ENCODE measurements at places on chromosomes 2 and 18.
A peak's percentile ranks its signal among the peaks of the same experiment; 100 is the strongest.

DNA sequence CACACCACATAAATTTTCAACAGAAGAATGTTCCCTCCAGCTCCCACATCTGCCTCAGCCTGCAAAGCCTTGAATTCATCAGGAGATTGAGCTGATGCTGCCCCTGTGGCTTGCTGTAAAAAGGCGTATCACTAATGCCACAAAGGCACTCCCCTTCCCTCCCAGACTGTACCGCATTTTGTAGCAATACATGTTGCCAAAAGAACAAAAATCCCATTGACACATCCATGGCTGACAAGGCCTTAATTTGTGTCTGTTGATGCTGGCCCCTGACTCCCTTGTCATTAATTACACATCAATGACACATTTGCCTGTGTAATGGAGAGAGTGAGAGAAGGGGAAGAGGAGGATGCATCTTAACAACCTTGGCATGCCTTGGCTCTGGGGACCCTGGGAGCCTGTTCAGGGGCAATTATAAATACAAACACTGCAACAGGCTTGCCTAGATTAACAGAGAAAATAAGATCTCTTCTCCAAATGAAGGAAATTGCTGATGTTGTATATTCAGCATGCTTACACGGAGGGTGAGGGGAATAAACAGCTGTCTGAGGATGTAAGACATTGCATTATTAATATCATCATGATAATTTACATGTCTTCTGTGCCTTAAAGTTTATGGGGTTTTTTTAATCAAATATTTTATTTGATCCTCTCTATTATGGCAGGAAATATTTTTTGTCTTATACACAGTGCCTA, 264.0 kb downstream of the SUCLG1 start:
- H3K36me3 ChIP-seq, result no peaks in the 10 kb centered on the region
- DNase-seq, result no peak
- no peaks in the 10 kb centered on the region for H3K27me3 ChIP-seq
- no peak overlapping the region for H3K27ac ChIP-seq

- peaks cover 3% of the 10 kb centered on the region for H3K36me3 ChIP-seq
- no peak for DNase-seq
- peak overlapping the region; percentile 99 for H3K27ac ChIP-seq
- no peak overlapping the region for H3K4me3 ChIP-seq
- peaks cover 49% of the 10 kb centered on the region for H3K4me1 ChIP-seq
Observed at GRCh38 chr18:36316246-36316645, 18.7 kb downstream of the FHOD3 start.

GRCh38 chr2:112957511-112957910, 20.3 kb upstream of the IL36G start:
- DNase-seq, result no peak
- no peaks in the 10 kb centered on the region for H3K4me1 ChIP-seq
- no peak overlapping the region for H3K27ac ChIP-seq
- H3K27me3 ChIP-seq, result no peaks in the 10 kb centered on the region
- no peak overlapping the region for H3K4me3 ChIP-seq

DNA sequence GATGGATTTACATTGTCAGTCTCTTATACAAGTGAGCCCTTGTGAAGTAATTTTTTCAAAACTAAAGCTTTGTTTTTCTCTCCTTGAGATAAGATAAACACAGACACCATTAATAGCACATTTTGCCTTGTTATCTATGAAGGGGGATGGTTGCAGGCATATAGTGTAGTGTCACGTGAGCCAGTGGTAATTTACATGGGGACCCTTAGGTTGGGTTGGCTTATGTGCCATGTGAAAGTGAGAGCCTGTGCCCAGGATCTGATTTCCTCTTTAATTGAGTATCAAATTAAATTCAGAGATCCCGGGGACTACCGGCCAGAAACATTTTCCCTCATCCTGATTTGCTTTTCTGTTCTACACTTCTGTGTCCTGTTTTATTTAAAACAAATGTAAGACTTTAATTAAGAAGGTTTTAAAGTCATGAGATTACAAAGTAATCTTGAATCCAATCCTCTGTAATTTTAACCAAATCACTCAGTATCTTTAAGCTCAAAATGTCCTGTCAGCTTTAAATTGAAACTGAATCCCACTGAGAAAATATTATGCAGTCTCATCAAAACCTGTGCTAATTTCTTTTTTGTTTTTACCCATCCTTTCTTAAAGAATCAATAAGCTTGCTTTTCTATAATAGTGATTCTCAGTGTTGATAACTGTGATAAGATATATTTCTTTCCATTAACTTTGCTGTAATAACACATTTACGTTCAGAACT, 63.8 kb downstream of the PTPRM start:
- H3K36me3 ChIP-seq, result no peaks in the 10 kb centered on the region
- H3K4me3 ChIP-seq, result no peak overlapping the region
- no peak overlapping the region for H3K27ac ChIP-seq
- H3K4me1 ChIP-seq, result peaks cover 7% of the 10 kb centered on the region
- H3K27me3 ChIP-seq, result no peaks in the 10 kb centered on the region

DNA sequence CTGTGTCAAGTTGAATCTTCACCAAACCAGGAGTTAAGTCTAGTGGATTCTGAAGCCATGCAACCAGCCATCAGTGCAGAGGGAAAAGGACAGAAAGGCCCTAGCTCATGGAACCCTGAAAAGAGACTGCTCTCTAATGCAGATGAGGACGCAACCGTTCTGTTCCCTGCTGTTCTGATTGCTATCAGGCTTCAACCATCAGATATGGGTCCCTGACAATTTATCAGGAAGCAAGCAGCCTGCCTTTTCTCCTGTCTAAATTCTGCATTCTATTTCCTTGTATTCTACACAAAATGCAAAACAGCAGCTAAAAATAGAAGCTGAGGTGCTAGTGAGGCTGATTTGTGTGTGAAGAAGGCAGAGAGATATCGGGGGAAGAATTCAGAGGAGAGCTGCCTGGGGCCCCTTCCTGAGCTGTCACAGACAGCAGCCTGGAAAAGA, 68.4 kb upstream of the RTN4 start:
- H3K4me3 ChIP-seq, result no peak overlapping the region
- H3K27ac ChIP-seq, result no peak overlapping the region
- no peak for DNase-seq
- H3K27me3 ChIP-seq, result no peaks in the 10 kb centered on the region
- no peaks in the 10 kb centered on the region for H3K36me3 ChIP-seq

- DNase-seq, result no peak
- H3K4me1 ChIP-seq, result no peaks in the 10 kb centered on the region
- no peak overlapping the region for H3K4me3 ChIP-seq
- H3K27me3 ChIP-seq, result no peaks in the 10 kb centered on the region
Observed at GRCh38 chr18:69162649-69163048, 238.0 kb upstream of the DOK6 start.

- no peaks in the 10 kb centered on the region for H3K4me1 ChIP-seq
- no peak overlapping the region for H3K4me3 ChIP-seq
- no peaks in the 10 kb centered on the region for H3K27me3 ChIP-seq
- DNase-seq, result no peak
Observed at GRCh38 chr18:36101943-36102342, 27.2 kb downstream of the SLC39A6 start.

GRCh38 chr18:77144046-77144445, 11.5 kb upstream of the MBP start:
- H3K27ac ChIP-seq, result no peak overlapping the region
- no peak overlapping the region for H3K4me3 ChIP-seq
